Naive thymus-derived CD4-positive, alpha-beta T cell (primary cell): ENCODE measurements at places on chromosomes 5 and 9.

- no peak overlapping the region for H3K27ac ChIP-seq
- H3K36me3 ChIP-seq = no peaks in the 10 kb centered on the region
- H3K27me3 ChIP-seq = no peaks in the 10 kb centered on the region
- no peaks in the 10 kb centered on the region for H3K4me1 ChIP-seq
- no peak overlapping the region for H3K4me3 ChIP-seq
- DNase-seq = no peak
Observed at GRCh38 chr5:149170299-149170698, 29.0 kb downstream of the ABLIM3 start.

DNA sequence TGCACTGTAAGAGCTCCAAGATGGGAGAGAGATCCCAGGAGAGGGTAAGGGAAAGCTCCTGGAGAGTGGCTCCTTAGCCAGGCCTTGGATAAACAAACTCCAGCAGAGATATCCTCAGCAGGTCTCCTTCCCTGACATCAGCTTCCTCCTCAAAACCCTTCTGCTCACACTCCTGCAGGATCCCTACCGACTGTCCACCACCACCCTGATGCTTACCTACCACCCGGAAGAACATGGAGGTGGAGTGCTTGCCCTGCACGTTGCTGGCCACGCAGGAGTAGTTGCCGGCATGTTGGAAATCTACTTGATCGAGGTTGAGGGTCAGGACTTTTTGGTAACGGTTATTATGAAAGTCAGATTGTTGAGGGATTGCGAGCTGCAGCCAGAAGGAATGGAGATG is 9.3 kb downstream of the CSF1R start:
- no peak for DNase-seq
- no peaks in the 10 kb centered on the region for H3K4me1 ChIP-seq

DNA sequence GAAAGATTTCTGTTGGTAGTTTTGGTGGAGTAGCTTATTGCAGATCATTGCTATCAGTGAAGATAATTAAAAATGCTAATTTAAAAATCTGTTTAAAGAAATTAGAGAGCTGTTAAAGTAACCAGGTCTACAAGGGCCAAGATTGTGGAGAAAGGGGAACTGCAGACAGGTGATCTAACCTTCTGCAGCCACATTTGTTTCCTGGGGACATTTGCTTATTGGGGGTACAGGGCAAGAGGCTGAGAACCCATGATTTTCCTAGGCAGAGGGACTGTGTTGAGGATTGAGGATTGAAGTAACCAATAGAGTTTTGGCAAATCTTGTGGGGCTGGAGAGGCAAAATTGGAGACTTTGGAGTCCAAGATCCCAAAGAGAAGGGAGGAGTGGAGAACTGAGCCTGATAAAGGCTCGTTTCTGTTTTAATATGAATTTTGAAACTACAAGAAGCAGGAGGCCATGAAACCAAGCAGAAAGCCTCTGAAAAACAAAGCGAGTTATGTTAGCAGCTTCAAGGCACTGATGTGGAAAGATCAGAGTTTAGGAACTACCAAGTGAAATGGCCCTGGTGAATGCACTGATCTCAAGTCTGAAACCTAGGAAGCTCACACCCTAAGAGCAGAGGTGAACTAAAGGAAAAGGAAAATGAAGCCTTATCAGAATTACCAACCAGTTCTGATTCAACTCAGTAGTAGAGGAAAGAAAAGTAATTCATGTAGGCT is 219.8 kb upstream of the C9orf72 start:
- no peaks in the 10 kb centered on the region for H3K4me1 ChIP-seq
- DNase-seq = no peak
- H3K4me3 ChIP-seq = no peak overlapping the region
- no peak overlapping the region for H3K27ac ChIP-seq
- H3K36me3 ChIP-seq = no peaks in the 10 kb centered on the region

- no peaks in the 10 kb centered on the region for H3K27me3 ChIP-seq
- no peak overlapping the region for H3K27ac ChIP-seq
- no peak overlapping the region for H3K4me3 ChIP-seq
- no peaks in the 10 kb centered on the region for H3K36me3 ChIP-seq
- DNase-seq = no peak
- no peaks in the 10 kb centered on the region for H3K4me1 ChIP-seq
Observed at GRCh38 chr5:34571677-34572041, 84.5 kb upstream of the RAI14 start.

DNA sequence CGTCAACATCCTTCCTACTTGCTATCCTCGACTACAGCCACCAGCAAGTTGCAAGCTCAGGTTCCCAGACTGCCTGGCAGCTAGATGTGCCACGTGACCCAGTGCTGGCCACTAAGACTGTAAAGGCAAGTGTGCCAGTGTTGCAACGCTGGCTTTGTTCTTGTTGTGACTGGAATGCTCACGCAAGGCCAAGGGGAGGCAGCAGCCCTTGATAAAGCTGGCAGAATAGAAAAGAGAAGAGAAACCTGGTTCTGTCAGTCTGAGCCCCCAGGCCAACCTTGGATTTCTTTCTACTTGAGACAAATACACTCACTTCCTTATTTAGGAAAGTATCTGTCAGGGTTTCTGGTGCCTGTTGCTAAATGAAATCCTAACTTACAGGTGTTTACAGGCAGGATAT is 113.0 kb downstream of the KLHL3 start:
- H3K4me3 ChIP-seq = no peak overlapping the region
- no peak overlapping the region for H3K27ac ChIP-seq
- H3K36me3 ChIP-seq = peaks cover 8% of the 10 kb centered on the region
- DNase-seq = no peak
- H3K27me3 ChIP-seq = no peaks in the 10 kb centered on the region
